ENCODE measurements at places on chromosomes 1 and 21.

- no peak for DNase-seq
Measured at GRCh38 chr1:78664763-78665162, 15.1 kb downstream of the IFI44 start.

DNA sequence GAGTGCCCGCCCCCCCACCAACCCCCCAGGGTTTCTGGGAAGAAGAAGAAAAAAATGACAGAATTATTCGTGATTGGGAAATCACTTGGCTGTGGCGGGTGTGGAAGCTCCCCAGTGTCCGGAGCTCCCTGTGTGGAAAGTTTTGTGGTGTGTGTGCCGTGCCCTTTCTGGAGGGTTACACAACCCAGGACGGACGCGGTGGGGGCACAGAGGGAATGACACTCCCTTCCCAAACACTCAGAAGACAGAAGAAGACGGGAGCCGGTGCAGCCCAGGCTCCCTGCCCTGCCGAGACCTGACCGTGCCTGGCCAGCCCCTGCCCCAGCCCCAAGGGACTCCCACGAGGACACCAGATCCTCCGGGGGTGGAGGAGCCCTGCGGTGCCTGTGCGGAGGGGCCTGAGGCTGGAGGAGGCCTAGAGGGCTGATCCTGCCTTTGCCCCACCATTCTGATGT is 33.0 kb upstream of the ADARB1 start:
- no peak for DNase-seq

GRCh38 chr1:12626888-12627287 is 8.9 kb upstream of the DHRS3 start:
- DNase-seq: no peak

- DNase-seq: no peak
Measured at GRCh38 chr21:17538576-17538975, 25.7 kb downstream of the CXADR start.

DNA sequence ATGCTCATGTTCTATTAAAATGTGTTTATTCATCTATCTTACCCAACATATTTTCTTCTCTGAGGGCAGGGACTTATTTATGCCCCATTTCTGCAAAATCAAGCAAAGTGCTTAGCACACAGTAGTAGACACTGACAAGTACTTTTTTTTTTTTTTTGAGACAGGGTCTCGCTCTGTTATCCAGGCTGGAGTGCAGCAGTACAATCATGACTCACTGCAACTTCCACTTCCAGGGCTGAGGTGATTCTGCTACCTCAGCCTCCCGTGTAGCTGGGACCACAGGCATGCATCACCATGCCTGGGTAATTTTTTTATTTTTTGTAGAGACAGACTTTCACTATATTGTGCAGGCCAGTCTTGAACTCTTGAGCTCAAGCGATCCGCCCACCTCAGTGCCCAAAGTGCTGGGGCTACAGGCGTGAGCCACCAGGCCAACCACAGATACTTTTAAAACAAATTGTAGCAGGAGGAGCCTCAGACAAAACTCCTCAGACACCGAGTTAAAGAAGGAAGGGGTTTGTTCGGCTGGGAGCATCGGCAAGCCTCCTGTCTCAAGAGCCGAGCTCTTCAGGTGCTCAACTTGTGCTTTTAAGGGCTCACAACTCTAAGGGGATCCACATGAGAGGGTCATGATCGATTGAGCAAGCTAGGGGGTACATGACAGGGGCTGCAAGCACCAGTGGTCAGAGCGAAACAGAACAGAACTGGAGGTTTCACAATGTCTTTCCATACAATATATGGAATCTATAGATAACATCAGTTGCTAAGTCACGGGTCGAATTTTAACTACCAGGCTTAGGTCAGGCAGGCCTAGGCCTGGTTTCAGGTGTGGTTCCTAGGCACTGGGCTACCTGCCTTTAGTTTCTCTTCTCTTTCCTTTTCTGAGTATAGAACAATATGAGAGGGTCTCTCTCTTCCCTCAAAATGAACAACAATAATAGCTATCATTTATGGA is 5.7 kb upstream of the TMEM167B start:
- DNase-seq: no peak

DNA sequence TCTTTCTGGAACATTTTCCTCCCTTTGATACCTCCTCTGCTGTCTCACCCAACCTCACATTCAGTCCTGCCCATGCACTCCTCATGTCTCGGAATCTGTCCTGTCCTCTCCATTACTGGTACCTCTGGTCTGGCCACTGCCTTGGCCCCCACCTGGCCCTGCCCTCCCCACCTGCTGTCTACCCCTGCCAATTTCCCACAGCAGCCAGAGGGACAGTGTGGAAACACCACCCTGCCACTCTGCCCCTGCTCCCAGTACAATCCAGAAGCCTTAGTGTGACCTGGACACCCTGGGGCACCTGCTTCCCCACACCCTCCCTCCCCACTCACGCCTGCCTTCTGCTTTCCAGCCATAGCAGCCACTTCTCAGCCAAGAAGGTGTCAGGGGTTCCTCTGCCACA is 534.4 kb downstream of the MATN1 start:
- no peak for DNase-seq

GRCh38 chr21:43278766-43279577 is 110.2 kb downstream of the CRYAA start:
- no peak for DNase-seq

- DNase-seq: no peak
Measured at GRCh38 chr1:205570173-205570501, 61.7 kb downstream of the ELK4 start.

GRCh38 chr21:44792702-44793591 is 8.7 kb downstream of the UBE2G2 start:
- DNase-seq: peak; percentile 50

DNA sequence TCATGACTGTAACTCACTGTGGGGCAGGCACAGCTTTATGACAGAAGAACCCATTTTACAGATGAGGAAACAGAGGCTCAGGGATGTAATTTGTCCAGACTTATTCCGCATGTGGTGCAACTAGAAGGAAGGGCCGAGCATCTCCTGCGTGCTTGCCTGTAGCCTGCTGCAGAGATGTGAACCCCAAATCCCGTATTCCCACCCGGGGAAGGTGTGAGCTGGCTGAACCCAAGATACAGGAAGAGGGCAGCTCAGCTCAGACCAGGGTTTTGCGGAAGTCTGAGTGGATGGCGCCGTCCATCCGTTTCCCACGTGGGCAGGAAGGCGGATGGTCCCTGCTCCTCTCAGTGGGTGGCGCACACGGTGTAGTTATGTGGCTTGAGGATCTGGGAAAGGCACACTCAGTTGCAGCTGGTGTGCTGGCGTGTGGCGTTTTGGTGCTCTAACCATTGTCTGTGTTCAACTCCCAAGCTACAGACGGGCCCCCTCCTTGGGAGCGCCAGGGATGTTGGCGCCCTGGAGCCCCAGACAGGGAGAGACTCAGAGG is 1.2 kb downstream of the CROCC start:
- DNase-seq: no peak

DNA sequence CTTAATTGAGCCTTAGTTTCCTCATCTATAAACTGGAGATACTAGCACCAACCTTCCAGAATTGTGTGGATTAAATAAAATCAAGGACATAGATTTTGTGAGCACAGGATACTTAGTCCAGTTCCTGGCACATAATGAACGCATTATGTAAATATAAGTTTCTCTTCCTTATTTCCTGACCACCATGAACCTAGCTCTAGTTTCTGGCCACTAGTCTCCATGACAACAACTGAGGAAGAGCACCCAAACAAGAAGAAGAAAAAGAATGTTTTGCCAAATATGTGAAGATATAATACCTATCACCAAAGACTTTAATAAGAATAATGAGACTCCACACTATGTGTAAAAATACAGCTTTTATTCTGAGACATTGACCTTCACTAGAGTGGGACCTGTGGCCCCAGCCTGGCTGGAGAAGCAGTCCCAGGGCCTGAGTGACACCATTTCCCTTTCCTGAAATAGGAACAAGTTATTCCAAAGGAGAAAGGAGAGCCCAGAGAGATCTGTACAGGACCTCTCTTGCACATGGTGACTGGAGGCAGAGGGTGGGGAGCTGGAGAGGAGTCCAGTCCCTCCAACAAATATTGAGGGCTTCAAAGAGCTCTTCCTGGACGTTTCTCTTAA is 940 bp upstream of the USF1 start:
- DNase-seq: no peak

GRCh38 chr1:150610576-150610975 is 18.8 kb downstream of the ENSA start:
- DNase-seq: no peak

DNA sequence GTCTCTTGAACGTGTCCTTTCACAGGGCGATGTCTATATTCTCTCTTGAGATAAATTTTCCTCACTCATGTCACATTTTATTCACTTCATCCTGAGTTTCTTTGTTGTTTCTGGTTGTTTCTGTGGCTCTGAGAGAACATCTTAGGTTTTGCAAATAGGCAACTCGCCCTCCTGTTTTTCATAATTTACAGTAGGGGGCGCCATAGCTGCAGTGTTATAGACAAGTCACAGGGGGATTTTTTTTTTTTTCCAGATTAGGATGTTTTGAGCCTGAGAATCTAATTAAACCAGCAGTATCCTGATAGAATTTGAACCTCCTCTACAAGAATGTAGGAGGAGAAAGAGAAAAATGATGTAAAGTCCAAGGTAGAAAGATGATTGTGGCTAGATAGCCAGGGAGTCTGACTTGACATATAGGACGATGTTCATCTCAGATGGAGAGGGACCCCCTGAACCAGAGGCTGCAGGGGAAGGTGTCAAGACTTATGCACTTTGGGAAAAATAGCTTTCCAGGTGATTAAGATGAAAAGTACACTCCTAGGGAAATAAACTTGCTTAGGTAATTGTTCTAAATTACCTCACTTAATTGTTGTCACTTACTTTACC is 76.3 kb downstream of the ZP4 start:
- no peak for DNase-seq

GRCh38 chr1:17356387-17357026 is 15.5 kb upstream of the PADI6 start:
- DNase-seq: no peak

- no peak for DNase-seq
Measured at GRCh38 chr21:26282058-26282457, 111.5 kb upstream of the APP start.

DNA sequence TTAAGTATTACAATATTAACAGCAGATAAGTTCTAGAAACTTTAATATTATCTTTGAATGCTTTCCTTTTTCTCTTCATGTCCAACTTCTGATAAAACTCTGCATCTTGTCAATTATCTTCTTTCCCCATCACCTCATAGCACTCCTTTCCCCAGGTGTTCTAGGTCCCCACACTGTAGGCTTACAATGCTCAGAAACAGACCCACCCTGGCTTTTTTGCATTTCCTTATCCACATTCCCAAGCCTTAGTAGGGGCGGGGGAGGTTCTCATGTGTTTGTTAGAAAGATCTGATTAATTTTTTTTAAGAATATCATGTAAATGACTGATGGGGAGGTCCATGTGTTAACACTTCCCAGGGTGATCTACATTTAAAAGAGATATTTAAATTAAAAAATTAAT is 63.9 kb downstream of the PLPPR4 start:
- DNase-seq: no peak

GRCh38 chr1:61013189-61013945 is 69.0 kb upstream of the NFIA start:
- no peak for DNase-seq

DNA sequence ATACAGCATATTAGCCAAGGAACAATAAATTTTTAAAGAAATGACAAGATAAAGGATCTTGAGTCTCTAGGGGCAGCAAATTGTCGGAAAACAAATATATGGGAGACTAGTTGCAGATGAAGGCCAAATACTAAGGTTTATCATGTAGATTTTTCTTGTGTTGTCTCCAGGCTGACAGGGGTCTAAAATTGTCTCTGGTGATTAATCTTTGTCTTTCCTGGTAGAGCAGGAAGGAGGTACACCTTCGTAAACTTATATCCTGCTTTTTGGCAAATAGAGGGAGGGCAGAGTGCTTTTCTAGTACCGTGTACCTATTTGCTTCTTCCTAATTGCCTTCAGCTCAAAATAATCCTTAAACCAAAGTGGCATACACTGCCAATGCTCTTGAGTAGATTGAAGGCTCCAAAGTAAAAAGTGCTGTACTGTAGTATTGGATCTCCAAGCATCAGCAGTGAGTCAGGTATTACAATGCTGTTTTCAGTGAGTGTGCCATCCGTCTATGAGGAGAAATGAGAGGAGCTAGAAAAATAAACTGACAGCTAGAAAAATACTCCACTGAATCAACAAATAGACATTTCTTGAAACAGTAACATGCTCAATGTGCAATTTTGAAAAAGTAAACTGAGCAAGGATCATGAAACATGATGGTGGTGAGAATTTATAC is 1.8 kb upstream of the LEPR start:
- no peak for DNase-seq

- DNase-seq: no peak
Measured at GRCh38 chr21:20968391-20968790, 29.8 kb upstream of the NCAM2 start.

DNA sequence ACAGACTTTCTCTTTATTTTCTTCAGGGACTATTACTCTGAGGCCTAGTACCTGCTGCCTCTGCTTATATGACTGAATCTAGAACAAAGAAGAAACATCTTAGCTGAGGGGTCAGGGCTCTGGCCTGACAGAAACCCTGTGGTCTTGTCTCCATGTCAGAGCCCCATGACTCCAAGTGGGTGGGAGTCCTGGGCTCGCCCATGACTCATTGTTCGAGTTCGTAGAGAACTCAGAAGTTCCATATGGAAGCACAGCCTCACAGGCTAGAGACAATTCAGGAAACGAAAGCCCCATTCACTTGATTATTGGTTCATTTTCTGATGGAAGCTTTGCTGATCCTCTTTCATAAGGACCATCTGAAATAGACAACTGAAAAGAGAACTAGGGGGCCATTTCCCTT is 73.2 kb downstream of the CD58 start:
- DNase-seq: no peak

- DNase-seq: no peak
Measured at GRCh38 chr1:27007909-27008582, 4.6 kb downstream of the TENT5B start.

GRCh38 chr21:14358775-14359174 is 24.2 kb downstream of the HSPA13 start:
- no peak for DNase-seq

- peak; percentile 56 for DNase-seq
Measured at GRCh38 chr1:212012034-212012740, 23.2 kb downstream of the INTS7 start.

- DNase-seq: peak; percentile 16
Measured at GRCh38 chr1:11649624-11650330, 4.5 kb downstream of the FBXO2 start.

GRCh38 chr1:119225831-119226230 is 85.4 kb upstream of the WARS2 start:
- no peak for DNase-seq

- DNase-seq: no peak
Measured at GRCh38 chr1:9152535-9152934, 23.6 kb upstream of the GPR157 start.

- DNase-seq: no peak
Measured at GRCh38 chr1:219317762-219318353, 144.2 kb downstream of the LYPLAL1 start.

Measured in naive thymus-derived CD8-positive, alpha-beta T cell (primary cell).